ENCODE measurements at places on chromosomes 12 and 14.

DNA sequence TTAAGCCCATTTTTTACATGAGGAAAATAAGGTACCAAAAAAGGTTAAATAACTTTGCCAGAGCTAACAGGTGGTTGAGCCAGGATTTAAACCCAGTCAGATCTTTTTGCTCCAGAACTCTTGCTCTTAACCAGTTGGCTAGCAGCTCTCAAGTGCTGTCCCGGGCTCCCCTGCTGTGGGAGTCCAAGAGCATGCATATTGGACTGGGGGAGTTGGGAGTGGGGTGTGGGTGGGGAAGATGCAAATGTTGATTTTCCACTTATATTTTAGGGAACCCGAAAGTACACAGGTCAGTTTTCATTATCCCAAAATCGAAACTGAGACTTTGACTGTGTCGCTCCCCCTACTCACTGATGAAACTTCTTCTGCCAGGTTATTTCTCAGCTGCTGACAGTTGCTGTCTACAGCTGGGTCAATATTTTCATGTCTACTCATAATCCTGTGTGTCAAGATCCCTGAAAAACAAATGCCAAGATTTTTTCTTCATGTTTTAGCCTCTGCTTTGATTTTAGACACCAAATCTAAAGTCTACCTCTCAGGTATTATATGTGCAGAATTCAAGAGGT, 172.3 kb upstream of the TMPO start:
- no peak for DNase-seq

GRCh38 chr12:40152783-40153383, 47.0 kb upstream of the SLC2A13 start:
- DNase-seq, result peak; percentile 65

DNA sequence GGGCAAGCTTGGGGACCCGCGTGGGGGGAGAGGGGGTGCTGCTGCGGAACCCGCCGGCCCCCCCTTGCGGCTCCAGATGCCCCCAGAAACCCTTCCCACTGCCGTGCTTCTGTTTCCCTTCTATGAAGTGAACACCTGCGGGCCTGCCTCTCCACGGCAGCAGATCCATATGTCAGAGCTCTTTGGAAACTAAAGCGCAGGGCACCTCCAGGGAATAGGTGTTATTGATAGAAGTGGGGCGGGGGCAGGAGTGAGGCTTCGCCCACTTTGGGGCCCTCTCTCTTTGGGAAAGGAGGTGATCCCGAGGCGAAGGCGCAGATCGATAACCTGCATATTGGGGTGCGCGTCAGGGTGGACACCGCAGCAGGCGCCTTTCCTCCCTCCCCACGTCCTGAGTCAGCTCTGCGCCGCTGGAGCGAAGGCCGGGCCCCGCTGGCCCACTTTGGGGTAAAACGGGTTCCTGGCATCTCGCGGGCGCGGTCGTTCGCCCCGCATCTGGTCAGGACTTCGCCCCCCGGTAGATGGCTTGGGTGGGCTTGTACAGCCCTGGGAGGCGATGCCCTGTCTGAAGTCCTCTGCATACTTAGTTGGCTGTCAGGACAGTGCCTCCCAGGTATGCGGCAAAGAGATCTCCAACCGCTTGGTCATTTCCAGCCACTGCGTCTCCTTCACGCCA, 524 bp downstream of the KMT5A start:
- DNase-seq, result peak; percentile 38

GRCh38 chr12:21350975-21351374, 16.3 kb upstream of the SLCO1A2 start:
- peak; percentile 15 for DNase-seq

DNA sequence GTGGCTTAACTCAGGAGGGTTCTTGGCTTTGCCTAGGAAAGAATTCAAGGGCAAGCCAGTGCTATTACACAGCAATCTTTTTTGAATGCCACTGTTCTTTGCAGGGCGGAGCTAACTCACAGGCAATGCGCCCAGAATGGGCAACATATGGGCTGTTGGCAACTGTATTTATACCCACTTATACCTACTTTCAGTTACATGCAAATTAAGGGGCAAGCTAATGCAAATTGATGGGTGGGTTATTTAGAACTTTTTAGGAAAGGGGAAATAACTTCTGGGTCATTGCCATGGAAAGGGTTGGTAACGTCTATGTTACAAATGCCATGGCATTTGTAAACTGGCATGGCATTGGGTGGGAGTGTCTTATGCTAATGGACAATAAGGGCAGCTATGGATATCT, 85.4 kb downstream of the C12orf50 start:
- no peak for DNase-seq

DNA sequence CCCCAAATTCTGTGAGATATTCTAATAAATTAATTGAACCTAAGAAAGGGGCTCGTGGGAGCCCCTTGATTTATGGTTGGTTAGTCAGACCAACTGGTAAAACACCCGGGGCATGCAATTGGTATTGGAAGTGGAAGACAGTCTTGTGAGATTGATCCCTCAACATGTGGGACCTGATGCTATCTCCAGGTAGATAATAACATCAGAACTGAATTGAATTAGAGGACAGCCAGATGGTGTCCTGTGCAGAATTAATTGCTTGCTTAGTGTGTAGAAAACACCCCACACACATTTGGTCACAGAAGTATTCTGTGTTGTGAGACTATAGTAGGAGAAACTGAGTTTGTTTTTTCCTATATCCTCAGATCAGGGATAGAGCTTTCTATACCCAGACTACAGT, 22.0 kb downstream of the PYROXD1 start:
- no peak for DNase-seq

DNA sequence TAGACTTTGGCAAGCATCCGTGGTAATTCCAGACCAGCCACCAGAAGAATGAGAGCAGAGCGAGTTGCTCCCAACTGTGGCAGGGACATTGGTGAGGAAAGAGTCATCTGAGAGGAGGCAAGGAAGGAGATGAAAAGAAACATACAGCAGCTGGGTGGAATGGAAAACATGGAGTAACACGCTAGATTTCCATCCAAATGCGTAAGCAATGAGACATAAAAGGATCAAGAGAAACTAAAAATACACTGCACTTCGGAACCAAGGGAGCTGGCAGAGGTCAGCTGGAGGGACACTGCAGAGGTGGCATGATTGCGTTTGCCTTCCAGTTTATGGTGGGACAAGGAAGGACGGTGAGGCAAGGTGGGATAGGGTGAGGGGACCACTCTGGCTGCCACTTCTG, 82.9 kb downstream of the DDX51 start:
- no peak for DNase-seq

DNA sequence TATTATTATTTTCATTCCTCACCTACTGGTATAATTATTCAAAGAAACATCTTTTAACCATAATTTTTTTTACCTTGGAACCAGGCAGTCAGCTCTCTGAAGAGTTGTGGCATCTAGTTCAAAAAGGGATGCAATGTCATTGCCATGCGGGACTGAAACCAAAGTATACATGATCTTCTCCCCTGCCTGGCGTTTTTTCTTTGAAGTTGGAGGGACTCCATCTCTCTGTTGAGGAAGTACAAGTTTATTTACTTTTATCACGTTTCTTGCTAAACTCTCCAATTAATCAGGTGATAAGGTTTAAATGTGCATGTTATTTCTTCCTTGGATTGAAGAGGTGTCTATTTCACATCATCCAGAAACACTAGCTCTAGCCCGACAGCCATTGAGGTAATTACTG, 146.6 kb downstream of the ITPR2 start:
- DNase-seq, result no peak

DNA sequence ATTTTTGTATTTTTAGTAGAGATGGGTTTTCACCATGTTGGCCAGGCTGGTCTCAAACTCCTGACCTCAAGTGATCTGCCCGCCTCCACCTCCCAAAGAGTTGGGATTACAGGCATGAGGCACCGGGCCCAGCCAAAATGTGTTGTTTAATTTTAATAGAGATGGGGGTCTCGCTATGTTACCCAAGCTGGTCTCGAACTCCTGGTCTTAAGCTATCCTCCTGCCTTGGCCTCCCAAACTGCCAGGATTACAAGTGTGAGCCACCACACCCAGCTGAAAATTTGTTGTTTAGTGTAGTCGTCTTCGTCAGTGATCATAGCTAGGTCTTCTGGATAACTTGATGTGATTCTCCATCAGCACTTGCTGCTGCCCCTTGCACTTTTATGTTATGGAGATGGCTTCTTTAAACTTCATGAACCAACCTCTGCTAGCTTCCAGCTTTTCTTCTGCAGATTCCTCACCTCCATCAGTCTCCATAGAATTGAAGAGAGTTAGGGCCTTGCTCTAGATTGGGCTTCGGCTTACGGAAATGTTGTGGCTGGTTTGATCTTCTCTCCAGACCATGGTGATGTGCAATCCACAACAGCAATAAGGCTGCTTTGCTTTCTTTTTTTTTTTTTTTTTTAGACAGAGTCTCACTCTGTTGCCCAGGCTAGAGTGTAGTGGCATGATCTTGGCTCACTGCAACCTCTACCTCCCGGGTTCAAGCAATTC, 13.0 kb downstream of the ISCU start:
- no peak for DNase-seq

DNA sequence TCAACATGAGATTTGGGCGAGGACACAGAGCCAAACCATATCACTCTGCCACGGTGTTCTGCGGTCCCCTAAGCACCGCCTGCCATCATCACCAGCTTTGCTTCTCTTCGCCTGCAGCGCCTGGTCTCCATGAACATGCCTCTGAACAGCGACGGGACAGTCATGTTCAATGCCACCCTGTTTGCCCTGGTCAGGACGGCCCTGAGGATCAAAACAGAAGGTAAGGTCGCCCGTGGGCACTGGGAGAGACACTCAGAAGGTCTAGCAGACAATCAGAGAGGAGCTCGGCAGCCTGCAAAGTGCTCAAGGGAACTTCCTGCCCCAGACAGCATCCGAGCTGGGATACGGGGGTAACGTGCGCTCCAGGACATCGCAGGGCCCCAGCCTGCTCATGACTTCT, 126.0 kb upstream of the FKBP4 start:
- DNase-seq, result no peak

DNA sequence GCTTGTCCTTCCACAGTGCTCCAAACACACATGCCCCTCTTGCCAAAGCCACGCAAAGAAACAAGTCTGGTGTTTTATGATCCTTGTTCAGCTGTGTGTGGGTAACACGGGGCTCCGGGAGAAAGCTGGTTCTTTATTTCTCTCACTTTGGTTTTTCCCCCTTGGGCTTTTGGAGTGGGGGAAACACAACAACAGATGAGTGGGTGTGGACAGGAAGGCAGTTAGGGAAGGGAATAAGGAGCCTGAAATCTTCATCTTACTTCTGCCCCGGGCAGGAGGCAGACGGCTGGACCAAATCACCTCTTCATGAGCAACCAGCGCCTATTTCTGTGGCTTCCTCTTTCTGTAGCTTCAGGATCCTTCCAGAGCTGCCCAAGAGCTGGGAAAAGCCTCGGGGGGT, 218.5 kb downstream of the PHETA1 start:
- no peak for DNase-seq

DNA sequence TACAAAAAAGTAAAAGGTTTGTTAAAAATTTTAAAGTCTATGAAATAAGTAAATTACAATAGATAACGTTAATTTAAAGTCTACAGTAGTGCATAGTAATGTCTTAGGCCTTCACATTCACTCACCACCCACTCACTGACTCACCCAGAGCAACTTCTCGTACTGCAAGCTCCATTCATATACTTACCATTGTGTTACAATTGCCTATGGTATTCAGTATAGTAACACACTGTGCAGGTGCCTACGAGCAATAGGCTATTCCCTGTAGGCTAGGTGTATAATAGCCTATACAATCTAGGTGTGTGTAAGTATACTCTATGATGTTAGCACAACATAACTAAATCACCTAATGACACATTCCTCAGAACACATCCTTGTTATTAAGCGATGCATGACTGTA, 435.3 kb upstream of the TMTC1 start:
- no peak for DNase-seq

GRCh38 chr14:77004711-77005460, 23.6 kb downstream of the IRF2BPL start:
- DNase-seq, result peak; percentile 8

DNA sequence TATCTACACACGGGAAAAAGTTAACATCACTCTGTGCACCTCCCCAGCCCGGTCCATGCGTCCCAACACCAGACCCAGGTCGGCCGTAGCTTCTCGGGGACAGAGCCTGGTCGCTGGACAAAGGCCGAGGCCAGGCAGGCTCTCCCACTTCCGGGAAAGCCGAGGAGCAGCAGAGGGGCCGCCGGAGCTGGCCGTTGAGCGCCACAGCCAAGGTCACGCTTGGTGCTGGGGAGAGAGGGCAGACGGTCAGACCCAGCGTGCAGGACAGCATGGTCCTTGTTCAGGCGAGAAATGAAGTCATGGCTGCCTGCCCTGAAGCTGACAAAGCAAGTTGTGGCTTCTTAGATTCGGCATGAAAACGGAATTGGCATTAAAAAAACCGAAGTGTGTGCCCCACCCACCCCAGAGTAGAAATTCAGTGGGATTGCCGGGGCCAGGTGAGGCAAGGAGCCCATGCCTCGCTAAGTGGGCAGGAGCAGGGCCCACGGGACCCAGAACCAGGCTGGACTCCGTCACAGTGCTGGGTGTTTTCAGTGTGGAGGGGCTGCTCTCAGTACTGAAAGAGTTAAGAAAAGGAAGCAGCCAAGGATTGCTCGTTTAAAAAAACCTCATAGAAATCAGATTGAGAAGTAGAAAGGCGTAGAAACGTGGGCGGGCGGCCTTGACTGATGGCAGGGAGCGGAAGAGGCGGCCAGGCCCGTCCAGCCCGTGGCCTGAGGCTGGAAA, 4.3 kb downstream of the ARL6IP4 start:
- DNase-seq, result no peak

DNA sequence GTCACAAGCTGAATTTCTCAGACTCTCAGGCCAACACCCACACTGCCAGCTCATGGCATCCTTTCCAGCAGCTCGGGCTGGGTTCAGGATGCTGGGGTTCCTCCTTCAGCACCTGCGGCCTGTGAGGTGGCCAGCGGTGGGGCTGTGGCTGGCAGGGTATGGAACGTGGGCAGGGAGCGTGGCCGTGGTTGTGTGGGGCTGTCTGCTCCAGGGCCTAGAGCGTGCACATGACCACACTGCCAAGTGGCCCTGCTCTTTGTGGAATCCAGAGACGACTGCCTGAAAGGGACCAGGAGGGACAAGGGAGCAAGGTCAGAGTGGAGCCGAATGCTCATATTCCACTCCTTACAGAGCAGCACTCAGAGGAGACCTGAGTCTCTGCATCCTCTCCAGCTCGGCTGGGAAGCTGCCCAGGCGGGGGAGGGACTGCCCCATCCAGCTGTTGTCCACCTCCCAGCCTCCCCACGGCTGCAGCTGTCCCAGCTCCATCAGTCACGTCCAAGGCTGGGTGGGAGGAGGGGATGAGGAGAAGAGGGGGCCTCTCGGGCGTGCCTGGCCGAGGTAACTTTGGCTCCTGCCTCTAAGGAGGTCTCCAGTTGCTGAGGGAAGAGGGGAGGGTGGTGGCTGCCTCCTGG, 71.3 kb downstream of the TSPAN9 start:
- DNase-seq, result no peak

- no peak for DNase-seq
Measured at GRCh38 chr14:39233680-39234326, at the start of gene MIA2. MIA2 (plus strand) TSS chr14:39233915; CDS start chr14:39234115, 200 bp downstream.

- DNase-seq, result no peak
Measured at GRCh38 chr12:18101043-18101442, 11.1 kb upstream of the RERGL start.

- DNase-seq, result peak; percentile 34
Measured at GRCh38 chr14:57060276-57060955, 208.3 kb downstream of the EXOC5 start.

All from hepatocyte (in vitro differentiated cells).